Cardiac muscle cell (in vitro differentiated cells and primary cell): ENCODE measurements at places on chromosomes 4 and X.
A peak's percentile ranks its signal among the peaks of the same experiment; 100 is the strongest.

DNA sequence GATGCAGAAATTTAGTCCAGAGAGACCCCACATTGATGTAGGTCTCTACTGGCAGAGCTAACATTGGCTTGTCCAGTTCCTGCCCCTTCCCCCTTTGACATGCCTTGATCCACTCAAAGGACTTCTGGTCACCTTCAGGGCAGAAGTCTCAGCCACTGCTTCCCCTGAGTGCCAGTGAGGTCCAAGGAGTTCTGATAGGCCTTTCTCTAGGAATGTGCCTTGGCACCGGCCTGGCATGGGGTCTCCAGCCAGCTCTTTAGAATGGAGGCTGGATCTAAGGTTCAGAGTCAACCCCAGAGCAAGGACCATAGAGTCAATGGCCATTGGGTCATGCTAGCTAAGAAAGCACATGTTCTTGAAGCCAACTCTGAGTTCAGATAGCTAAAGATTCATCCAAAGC is 88.6 kb upstream of the PJA1 start:
- DNase-seq, result no peak

DNA sequence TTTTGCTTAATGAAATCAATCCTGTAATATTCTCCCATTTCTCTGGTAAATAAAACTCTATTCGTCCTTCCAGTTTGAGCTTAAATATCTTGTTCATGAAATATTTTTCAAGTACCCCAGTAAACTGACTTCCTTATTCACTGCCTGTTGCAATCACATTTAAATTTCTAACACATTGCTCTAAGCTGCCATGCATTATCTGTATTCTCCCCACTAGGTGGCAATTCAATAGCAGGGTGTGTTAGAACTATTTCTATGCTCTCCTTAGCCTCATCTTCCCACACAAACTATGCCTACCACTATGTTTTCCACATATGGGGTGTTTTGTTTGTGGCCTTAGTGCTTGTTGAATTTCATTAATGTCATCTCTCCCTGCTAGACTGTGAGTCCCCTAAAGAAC is 377.1 kb upstream of the HS3ST1 start:
- peak; percentile 88 for DNase-seq

DNA sequence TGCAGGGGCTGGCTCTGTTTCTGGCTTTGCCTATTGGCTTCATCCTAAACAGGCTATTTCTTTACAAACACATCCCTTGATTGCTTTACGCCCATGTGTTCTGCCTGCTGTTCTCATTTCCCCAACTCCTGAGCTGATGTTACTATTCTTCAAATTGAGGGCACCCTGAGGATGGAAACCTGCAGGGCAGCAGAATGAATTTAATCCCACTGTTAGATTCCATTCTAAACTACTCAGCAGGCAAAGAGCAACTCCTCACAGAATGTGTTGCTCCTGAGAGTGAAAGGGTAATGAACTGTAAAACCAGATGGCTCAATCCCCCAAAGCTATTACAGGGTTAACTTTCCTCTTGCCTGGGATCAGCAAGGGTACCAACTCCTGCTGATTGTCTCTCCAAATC is 75.7 kb downstream of the ANKRD50 start:
- no peak for DNase-seq

DNA sequence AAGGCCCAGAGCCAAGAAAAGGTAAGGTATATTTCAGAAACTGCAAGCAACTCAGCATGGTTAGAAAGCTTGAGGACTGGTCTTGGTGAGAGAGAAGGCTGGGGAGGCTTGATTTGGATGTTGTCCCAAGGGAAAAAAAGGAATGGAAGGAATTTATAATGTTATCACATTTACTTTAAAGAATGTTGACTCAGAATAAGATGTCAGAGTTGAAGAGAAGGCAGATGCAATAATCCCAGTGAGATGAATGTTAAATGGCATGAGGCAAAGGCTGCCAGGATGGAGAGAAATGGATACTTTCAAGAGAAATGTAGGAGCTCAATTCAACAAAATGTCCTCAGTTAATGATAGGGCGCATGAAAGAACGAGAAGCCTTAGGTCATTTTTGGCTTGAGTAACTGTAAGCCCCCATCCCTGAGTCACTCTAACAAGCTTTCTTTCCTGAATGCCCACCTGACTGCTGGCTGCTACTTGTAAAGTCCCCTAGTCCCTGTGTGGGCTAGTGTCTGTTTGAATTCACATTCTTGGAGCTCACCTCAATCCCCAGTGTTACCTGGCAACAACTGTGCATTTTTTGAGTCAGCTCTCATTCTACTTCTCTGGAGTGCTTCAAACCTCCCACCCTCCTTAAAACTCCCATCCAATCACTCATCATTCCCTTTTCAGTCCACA is 103.0 kb upstream of the TAPT1 start:
- DNase-seq, result peak; percentile 51

GRCh38 chr4:88531549-88531948 is 8.0 kb upstream of the PYURF start:
- DNase-seq, result no peak

GRCh38 chr4:94582517-94582916 is 130.8 kb downstream of the PDLIM5 start:
- no peak for DNase-seq

DNA sequence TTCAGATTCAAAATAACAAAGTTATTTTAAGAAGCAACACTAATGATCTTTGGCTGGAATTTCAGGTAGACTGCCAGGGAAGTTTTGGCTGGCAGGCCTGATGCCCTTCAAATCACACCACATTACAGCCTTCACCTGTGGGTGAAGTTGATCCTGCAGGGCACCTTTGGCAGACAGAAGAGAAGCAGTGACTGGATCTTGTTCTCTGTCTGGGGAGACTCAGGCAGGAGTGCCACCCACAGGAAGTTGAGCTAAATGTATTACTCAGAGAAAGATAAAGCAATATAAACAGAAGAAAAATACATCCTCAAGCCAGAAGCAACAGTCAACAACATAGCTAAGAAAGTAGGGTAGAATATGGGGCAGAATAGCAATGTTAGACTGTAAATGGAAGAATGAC is 12.8 kb upstream of the CFAP299 start:
- peak; percentile 58 for DNase-seq

GRCh38 chr4:183352546-183352945 is 30.3 kb upstream of the CLDN24 start:
- no peak for DNase-seq

- peak; percentile 70 for DNase-seq
Measured at GRCh38 chrX:154396973-154397887, 947 bp upstream of the RPL10 start.

DNA sequence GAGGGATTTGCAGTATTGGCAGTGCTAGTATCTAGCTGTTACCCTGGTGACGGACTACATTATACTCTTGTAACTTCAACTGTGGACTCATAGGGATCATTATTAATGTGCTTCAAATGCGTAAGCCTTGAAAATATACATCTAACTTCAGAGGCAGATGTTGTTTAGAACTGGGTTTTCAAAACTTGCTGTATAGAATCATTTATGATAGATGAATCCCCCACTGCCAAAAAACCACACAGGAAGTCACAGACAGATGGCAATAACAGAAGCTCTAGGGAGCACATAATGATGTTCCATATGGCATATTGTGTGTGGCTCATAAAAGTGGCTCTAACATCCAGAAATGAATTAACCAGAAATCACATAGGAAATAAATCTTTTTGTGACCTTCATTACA is 62.3 kb upstream of the RELL1 start:
- no peak for DNase-seq

- peak; percentile 44 for DNase-seq
Measured at GRCh38 chrX:139203651-139204570, 326.6 kb upstream of the F9 start.

- no peak for DNase-seq
Measured at GRCh38 chr4:27974339-27974738, 1113.7 kb downstream of the STIM2 start.

DNA sequence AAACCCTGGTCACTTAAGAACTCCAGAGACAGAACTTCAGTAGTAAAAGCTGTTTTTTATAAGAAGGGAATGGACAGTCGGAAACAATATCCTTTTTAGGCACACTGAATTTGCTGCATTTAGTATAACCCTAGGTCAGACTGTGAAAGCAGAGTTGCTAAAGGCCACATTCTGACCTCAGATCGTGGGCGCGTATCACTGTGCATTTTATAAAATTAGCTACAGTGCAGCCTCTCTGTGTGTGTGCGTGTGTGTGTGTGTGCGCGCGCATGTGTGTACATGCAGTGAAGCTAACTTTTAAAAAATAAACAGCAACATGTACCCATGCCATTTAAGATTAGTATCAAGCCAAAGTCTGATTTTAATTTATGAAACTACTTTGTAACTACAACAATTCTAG is 8.0 kb downstream of the ZNF827 start:
- DNase-seq, result no peak

DNA sequence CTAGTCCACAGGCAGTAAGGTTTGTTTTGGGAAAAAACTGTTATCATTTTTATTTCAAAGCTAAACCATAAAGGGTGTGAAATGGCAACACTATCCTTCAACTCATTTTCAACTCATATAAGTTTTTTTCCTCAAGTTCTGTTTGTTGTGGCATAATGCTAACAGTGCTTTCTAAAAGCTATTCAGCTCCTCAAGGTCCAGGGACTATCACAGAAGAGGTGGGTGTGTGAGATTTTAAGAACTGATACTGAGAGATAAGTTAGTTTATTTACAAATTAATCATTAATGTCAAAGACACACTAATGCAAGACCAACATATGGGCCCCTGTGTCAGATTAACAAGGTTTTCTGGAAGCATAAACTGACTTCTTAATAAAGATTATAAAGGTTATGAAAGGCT is 11.8 kb downstream of the UGT2B15 start:
- no peak for DNase-seq

GRCh38 chrX:134443461-134443860 is 16.5 kb upstream of the HPRT1 start:
- no peak for DNase-seq

DNA sequence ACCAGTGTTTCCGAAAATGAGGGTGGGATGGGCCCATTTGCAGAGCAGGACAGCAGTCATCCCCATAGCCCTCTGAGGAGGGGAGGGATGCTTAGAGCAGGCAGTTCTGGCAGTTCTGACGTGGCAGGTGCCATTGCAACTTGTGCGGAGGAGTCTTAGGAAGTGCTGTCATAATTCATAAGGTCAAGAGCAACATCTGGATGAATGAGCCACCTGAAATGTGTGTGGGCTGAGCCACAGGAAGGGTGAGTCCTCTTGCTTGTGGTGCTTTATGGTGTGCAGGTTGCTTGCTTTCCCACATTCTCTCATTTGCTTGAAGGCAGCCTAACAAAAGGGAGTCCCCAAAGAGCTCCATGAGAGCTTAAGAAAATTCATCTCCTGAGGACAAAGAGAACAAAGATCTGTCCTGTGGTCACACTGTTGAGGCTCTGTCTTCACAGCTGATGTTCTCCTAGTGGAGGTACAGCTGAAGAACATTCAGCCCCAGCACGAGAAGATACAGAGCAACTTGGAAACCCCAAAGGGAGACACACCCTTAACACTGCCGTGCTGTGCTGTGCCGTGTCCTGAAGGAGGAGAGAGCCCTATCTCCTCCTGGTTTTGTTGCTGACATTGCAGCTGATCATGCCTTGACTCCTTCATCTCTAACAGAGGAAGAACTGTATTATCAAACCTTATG is 60.3 kb downstream of the DLG3 start:
- no peak for DNase-seq

GRCh38 chrX:77900688-77901087 is 1.4 kb downstream of the COX7B start:
- DNase-seq, result peak; percentile 28
